ENCODE measurements at places on chromosomes 16 and 17. TPM values are rescaled to one million over a fixed set of nuclear protein-coding genes. Genes with fewer than 3 reads are reported as not detected.

DNA sequence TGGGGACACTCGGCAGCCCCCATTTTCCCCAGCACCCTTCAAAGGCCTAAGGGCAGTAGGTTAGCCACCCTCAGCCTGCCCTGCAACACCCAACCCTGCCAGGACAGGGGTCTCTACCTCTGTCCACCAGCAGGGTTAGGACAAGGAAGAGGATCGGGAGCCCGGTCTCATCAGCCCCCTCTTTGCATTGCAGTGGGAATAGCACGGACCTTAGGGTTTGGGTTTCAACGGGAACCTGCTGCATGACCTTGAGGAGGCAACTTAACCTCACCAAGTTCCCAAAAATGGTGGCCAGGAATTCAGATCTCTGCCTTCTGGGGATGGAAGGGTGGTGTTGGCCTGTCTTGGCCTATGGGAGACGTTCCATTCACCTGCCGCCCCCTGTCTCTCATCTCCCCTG lies 20.2 kb upstream of the SPPL2C start:
- H3K4me1 ChIP-seq = peaks cover 5% of the 10 kb centered on the region
- no peaks in the 10 kb centered on the region for H3K36me3 ChIP-seq
- H3K4me3 ChIP-seq = no peak overlapping the region
- no peaks in the 10 kb centered on the region for H3K27me3 ChIP-seq

DNA sequence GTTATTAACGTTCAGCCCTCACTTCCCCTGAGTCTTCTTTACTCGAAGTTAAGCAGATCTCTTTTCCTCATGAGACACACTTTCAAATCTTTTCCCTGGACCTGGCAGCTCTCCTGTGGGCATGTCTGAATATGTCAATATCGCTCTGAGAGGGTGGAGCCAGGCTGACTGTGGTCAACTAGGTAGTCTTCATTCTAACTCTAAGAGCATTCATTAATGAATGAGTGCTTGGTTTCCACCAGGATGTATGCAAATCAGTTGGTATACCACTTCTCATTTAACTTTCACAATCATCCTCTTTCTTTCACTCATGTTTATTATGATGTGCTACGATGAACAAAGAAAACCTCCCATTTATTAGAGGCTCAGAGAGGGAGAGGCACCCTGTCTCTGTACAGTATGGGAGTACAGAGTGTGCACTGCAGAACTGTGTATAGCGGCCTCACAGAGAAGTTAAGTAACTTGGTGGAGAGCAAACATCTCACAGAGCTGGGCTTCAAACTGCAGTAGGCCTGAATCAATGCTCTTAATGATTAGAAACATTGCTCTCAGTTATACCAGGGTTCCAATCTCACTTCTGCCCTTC lies 39.9 kb downstream of the OTOA start:
- H3K27me3 ChIP-seq = no peaks in the 10 kb centered on the region
- no peaks in the 10 kb centered on the region for H3K36me3 ChIP-seq
- H3K4me3 ChIP-seq = no peak overlapping the region
- H3K27ac ChIP-seq = no peak overlapping the region

- DNase-seq = no peak
- no peaks in the 10 kb centered on the region for H3K36me3 ChIP-seq
- H3K27me3 ChIP-seq = no peaks in the 10 kb centered on the region
- 0 out of 2 replicates have a peak, but pooled peaks cover 3% of the 10 kb centered on the region for H3K4me1 ChIP-seq
- H3K4me3 ChIP-seq = no peak overlapping the region
These were observed 460.9 kb downstream of the SLC39A11 start for GRCh38 chr17:72631568-72631948.

GRCh38 chr16:6704306-6704930 lies 628.2 kb upstream of the RBFOX1 start:
- no peak overlapping the region for H3K27ac ChIP-seq
- no peaks in the 10 kb centered on the region for H3K4me1 ChIP-seq
- H3K4me3 ChIP-seq = no peak overlapping the region
- no peaks in the 10 kb centered on the region for H3K27me3 ChIP-seq
- H3K36me3 ChIP-seq = no peaks in the 10 kb centered on the region
- DNase-seq = no peak

GRCh38 chr16:14310519-14310991 lies 239.4 kb downstream of the MRTFB start:
- DNase-seq = no peak
- peak overlapping the region; percentile 74 for H3K27ac ChIP-seq
- H3K4me1 ChIP-seq = peaks cover 58% of the 10 kb centered on the region
- no peaks in the 10 kb centered on the region for H3K27me3 ChIP-seq
- no peaks in the 10 kb centered on the region for H3K36me3 ChIP-seq
- peak overlapping the region; percentile 37 for H3K4me3 ChIP-seq

CIITA gene
- total RNA-seq = 0.25 TPM

SNN gene
- 12.2 TPM for total RNA-seq

DNA sequence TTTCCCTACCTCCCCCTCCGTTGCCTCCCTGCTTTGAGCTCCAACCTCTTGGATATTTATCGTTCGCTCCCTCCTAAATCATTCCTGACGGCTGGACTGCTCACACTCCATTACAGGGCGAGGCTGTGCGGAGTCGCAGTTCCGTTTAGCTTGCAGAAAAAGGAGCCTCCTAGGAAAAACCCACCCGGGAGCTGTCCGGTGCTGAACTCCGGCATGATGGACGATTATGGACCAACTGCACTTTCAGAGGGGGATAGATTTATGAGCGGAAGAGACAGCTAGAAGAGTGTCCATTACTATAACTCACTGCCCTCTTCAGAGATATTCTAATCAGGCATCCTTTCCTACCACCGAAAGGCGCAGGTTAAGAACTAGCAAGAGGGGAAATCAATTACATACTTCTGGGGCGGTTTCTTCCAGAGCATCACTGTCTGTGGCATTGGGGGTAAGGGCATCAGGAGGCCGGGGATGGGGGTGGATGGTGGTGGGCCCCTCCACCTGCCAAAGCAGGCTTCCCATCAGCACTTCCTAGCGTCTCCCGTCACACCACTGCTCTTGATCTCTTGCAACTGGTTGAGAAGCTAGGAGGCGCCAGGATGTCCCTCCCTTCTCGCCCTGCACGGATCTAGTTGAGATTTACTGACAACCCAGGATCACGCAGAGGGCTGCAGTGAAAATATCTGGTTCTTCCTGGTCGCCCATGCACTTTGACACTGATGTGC lies 251.2 kb downstream of the ENGASE start:
- H3K4me3 ChIP-seq = no peak overlapping the region
- no peaks in the 10 kb centered on the region for H3K36me3 ChIP-seq
- peaks cover 99% of the 10 kb centered on the region for H3K27me3 ChIP-seq
- DNase-seq = no peak

CISD3 gene
- total RNA-seq = 50.2 TPM

- H3K36me3 ChIP-seq = no peaks in the 10 kb centered on the region
- peaks cover 4% of the 10 kb centered on the region for H3K4me1 ChIP-seq
These were observed 40.1 kb upstream of the JPH3 start for GRCh38 chr16:87562201-87562600.

TTLL6 gene
- total RNA-seq = 0.79 TPM

DNA sequence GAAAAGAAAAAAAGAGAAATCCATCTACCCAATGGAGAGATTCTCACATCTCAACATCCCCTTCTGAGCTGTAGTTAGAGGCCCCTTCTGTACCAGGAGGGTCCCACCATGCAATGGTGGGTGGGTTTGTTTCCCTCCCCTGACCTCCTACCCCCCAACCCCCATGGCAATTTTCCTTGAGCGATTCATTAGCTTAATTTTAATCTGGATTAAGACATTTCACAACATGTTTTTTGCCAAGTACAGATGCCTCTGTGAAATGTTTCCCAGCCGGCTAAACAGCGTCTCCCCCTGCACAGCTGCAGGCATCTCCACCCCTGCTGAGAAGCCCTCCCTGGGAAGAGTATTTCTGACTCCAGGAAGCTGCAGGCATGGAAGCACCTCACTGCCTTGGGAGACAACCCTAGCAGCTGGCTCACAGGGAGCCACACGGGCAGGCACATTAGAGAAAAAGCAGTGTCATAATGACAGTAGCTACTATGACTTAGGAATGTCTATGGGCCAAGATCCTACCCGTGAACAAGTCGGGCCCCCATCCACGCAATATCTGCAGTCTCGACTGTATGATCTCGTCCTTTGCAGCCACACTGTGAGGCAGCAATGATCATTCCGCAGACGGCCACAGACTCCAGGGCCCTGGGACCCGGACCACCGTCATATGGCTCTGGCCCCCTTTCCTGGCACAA lies 117.3 kb downstream of the ADCY9 start:
- H3K36me3 ChIP-seq = no peaks in the 10 kb centered on the region
- H3K4me1 ChIP-seq = no peaks in the 10 kb centered on the region
- DNase-seq = no peak
- no peak overlapping the region for H3K27ac ChIP-seq
- H3K4me3 ChIP-seq = no peak overlapping the region
- H3K27me3 ChIP-seq = no peaks in the 10 kb centered on the region

RHBDF2 gene
- total RNA-seq = 61.1 TPM

TSPAN10 gene
- 2.3 TPM for total RNA-seq

All from HCT116 (cell line).